Activated T-cell treated with anti-CD3 and anti-CD28 coated beads, Interleukin-2, amount 50 U/mL, for 4 hours (primary cell): ENCODE measurements at places on chromosomes 11 and 22. TPM values are rescaled to one million over a fixed set of nuclear protein-coding genes. Genes with fewer than 3 reads are reported as not detected.
A peak's percentile ranks its signal among the peaks of the same experiment; 100 is the strongest.

GRCh38 chr22:49971232-49972162 lies 10.9 kb downstream of the PIM3 start:
- DNase-seq = peak; percentile 78

- no peak for DNase-seq
Observed at GRCh38 chr11:116110356-116110755, 606.1 kb upstream of the CADM1 start.

- DNase-seq = no peak
Observed at GRCh38 chr11:35963911-35964310, 20.0 kb downstream of the LDLRAD3 start.

DNA sequence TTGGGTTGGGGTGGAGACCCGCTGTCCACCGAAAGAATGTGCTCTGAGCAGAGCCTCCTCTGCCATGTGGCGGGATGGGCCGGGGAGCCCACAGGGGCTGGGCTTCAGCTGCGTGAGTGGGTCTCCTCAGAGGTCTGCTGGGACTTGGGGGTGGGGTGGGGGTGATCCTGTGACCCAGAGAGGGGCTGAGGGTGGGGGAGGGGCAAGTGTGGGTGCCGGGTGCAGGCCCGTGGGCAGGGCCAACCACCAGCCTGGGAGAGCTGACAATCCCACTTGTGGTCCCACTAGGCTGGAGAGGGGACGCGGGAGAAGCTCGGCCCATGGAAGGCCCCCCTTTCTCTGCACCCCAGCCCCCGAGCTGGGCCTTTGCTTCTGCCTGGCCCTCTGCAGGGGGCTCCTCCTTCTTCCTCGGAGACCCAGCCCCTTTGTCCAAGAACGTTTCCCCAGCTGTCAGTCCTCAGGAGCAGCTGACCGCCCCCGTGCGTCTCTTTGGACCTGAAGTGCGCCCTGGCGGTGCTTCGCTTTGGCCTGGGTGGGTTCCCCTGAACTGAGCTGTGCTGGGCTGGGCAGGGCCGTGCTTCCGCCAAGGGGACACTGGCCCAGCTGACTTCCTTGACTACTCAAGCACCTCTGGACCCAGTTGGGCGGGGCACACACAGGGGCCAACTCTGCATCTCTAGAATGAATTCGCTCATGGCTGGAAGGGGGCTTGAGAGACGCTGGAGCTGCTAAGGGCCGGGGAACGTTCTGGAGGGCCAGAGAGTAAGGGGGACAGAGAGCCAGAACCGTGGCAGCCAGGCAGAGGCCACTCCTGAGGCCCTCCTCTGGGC lies 30.2 kb downstream of the OSBPL5 start:
- no peak for DNase-seq

DNA sequence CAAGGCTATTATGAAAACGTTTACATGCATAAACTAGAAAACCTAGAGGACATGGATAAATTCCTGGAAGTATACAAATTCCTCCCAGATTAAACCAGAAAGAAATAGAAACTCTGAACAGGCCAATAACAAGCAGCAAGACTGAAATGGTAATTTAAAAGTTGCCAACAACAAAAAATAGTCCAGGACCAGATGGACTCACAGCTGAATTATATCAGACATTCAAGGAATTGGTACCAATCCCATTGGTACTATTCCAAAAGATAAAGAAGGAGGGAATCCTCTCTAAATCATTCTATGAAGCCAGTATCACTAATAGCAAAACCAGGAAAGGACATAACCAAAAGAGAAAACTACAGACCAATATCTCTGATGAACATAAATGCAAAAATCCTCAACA lies 236.0 kb downstream of the DLG2 start:
- DNase-seq = no peak

GRCh38 chr11:120354068-120354467 lies 17.9 kb downstream of the ARHGEF12 start:
- no peak for DNase-seq

DNA sequence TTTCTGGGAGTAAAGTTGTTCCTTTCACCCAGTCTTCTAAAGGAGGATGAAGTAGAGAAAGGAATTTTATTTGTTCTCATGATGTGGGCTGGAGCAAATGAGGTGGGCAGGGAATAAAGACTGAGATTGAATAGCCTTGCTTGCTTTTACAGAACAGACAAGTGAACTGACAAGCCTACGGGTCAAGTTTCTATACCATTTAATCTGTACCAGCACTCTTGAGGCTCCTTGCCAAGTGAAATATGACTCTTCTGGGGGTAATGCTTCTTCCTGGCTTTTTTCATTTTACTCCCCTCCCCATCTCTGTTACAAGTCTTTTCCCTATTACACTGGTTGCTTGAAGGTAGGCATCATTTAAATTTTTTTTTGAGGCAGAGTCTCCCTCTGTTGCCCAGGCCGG lies 54.8 kb downstream of the CSTPP1 start:
- DNase-seq = no peak

- DNase-seq = peak; percentile 25
Observed at GRCh38 chr22:41976070-41976901, 7.0 kb downstream of the SEPTIN3 start.

GRCh38 chr11:19938169-19938856 lies 222.0 kb downstream of the DBX1 start:
- no peak for DNase-seq

GRCh38 chr11:26399336-26399735 lies 67.4 kb downstream of the ANO3 start:
- no peak for DNase-seq

- DNase-seq = no peak
Observed at GRCh38 chr11:35906277-35906661, 37.6 kb upstream of the LDLRAD3 start.

DNA sequence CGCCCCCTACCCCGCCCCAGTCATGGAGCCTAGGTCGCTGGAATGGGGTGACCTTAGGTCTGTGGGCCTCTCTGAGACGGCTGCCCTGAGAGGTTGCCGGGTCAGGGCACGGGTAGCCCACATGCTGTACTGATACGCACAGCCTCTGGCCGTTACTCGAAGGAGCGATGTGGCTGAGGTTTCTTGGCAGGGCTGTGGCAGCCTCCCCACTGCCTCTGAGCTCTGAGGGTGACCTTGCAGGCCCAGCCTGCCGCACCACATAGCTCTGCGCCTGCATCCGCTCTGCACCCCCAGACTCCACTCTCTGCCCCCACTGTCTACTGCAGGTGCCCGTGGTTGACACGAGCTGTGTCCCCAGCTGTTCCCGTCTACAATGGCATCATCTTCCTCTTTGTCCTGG lies 7.3 kb downstream of the ZDHHC8 start:
- DNase-seq = no peak

GRCh38 chr11:103281301-103281700 lies 172.1 kb downstream of the DYNC2H1 start:
- no peak for DNase-seq

- DNase-seq = no peak
Observed at GRCh38 chr11:82972103-82972502, 70.6 kb downstream of the DDIAS start.

GRCh38 chr11:44028816-44029506 lies 18.8 kb upstream of the ACCSL start:
- DNase-seq = no peak

- no peak for DNase-seq
Observed at GRCh38 chr11:76215941-76216340, 9.6 kb upstream of the WNT11 start.

- no peak for DNase-seq
Observed at GRCh38 chr11:18789942-18790341, 1.7 kb downstream of the PTPN5 start.

DNA sequence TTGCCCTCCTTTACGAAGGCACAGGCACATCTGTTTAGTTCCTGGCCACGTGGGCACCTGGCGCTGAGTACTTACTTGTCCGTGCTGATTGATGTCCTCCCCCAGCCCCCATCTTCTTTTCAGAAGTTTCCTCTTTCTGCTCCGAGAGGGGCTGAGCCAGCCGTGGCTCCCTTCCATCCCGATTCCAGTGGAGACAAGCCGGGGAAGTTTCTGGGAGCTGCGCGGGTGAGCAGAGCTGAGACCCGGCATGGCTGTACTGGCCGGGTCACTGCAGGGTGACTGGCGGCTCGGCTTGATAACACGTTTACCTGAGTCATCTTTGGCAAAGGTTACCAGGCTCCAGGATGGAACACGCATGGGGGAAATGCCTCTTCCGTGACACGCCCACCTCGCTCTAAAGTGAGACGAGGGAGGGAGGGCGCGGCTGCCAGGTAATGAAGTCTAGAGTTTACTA lies 45.4 kb upstream of the ATXN10 start:
- no peak for DNase-seq

DNA sequence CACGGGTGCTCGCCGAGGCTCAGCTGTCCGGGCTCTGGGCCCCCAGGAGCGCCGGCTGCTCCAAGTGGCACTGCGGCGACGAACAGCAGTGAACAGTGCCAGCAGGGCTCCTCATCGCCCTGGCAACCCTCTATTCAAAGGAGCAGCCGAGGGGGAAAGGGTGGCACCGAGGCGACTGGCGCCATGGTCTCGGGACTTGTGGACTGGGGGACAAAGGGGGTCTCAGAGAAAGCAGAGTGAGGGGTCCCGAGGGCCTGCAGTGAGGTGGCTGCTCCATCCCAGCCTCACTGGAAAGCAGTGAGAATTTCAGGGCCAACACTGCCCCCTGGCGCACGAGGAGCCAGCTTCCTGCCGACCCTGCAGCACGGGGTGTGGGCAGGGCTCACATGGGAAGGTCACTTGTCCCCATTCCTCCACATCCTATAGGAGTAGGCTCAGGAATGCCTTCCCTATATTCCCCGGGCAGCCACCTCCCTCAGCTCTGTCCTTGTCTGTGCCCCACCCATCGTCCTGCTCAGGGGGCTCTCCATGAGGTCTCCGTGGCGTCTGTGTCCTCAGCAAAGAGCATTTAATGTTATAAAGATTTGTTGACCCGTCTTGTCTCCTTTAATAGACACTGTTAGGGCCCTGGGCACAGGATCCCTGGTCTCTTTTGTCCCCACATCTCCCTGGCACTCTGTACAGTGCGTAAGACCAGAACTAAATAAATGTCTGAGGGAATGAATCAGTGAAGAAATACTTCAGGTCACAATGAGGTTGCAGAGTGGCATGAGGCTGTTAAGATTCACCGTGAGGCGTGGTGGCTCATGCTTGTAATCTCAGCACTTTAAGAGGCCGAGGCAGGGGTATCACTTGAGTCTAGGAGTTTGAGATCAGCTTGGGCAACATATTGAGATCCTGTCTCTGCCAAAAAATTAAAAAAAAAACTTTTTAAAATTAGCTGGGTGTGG lies 26.4 kb downstream of the LRFN4 start:
- DNase-seq = peak; percentile 50

DNA sequence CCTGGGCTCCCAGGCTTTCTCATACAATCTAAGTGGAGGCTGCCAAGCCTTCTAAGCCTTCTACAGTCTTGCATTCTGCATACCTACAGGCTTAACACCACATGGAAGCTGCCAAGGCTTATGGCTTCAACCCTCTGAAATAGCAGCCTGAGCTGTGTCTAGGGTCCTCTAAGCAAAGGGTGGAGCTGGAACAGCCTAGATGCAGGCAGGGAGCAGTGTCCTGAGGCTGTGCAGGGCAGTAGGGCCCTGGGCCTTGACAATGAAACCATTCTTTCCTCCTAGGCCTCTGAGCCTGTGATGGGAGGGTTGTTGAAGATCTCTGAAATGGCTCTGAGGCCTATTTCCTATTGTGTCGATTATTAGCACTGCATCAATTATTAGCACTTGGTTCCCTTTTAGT lies 150.9 kb upstream of the GRK3 start:
- no peak for DNase-seq

GRCh38 chr11:78420796-78421209 lies 3.2 kb upstream of the GAB2 start:
- DNase-seq = peak; percentile 27

DNA sequence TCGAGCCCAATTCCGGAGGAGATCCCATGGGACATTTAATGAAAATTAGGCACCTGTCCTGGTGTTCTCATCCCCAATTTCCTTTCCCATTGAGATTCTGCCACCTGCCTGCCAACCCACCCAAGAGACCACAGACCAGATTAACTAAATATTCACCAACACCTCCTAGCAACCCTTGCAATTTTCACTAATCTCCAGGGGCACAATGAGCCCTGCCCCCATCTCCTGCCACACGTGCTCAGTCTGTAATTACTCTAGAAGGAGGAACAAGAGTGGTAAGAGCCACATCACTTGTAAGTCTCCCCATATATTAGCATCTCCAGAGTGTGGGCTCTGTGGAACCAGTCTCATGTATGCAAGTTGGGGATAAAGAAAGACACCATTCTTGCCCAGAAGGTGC lies 38.0 kb downstream of the IL18BP start:
- no peak for DNase-seq

- DNase-seq = no peak
Observed at GRCh38 chr11:72015511-72016061, 16.9 kb downstream of the IL18BP start.

DNA sequence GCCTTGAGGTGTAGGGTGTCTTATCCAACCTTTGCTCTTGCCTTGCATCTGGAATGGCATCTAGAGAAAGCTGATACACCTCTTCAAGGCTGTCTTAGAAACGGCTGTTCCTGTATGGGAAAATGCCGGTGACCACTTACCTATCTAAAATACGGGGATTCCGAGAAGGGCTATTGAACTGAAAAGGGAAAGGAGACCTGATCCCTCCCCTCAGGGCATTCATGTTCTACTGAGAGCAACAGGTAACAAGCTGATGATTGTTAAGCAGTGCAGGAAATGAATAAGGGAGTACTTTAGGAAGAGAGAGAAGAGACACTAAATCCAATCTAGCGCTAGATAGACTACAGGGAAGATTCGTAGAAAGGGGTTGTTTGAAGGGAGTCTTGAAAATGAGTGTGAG lies 1388.1 kb downstream of the FAM181B start:
- no peak for DNase-seq

- no peak for DNase-seq
Observed at GRCh38 chr22:46353483-46354105, 18.1 kb downstream of the TRMU start.

GRCh38 chr11:94315664-94316063 lies 11.3 kb downstream of the IZUMO1R start:
- no peak for DNase-seq

- no peak for DNase-seq
Observed at GRCh38 chr11:37107831-37108230, 509.8 kb upstream of the RAG2 start.

PARVB gene
- 19.6 TPM for total RNA-seq

DEUP1 gene
- not detected for total RNA-seq

LARGE2 gene
- total RNA-seq = 3.6 TPM

MYO7A gene
- total RNA-seq = not detected

MRGPRX4 gene
- total RNA-seq = not detected

FOSL1 gene
- total RNA-seq = 77.2 TPM

MYBPC3 gene
- not detected for total RNA-seq

MS4A6E gene
- not detected for total RNA-seq

SLC15A3 gene
- total RNA-seq = 6.1 TPM

OR51B4 gene
- not detected for total RNA-seq

LDHAL6A gene
- total RNA-seq = not detected

KCNE3 gene
- total RNA-seq = not detected

NEFH gene
- total RNA-seq = 5.8 TPM

NRXN2 gene
- total RNA-seq = 0.71 TPM

RIMBP3C gene
- 0.20 TPM for total RNA-seq

MFNG gene
- total RNA-seq = 188 TPM
